ENCODE measurements at places on chromosomes 13 and 19. TPM values are rescaled to one million over a fixed set of nuclear protein-coding genes. Genes with fewer than 3 reads are reported as not detected.

DNA sequence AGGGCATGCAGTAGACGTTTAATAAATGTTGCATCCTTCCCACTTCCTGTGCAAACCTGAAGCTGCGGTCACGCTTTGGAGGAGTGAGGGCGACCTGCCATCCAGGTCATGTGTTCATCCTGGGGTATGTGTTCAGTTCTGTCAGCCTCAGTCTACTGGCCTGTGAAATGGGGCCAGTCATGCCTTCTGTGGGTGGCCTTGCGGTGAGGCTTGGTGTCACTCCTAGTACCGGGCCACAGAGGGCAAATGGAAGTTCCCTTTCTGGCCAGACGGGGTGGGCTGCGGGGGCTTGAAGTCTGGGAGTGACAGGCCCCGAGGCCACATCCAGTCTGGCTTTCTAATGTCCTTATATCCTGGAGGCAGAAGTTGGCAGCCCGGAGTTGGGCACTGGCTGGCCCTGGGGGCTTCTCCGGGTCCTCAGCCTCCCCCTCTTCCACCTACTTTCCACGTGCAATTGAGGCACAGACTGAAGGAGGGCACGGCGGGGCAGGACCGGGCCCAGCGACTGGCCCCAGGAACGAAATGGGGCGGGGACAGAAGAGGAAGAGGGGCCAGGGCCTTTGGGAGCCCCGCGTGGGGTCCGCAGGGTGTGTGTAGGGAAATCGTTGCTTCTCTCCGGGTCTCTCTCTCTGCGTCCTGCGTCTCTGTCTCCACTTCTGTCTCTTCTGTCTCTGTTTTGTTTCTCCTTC is 11.1 kb downstream of the PDE4A start:
- peaks cover 13% of the 10 kb centered on the region for H3K4me1 ChIP-seq
- DNase-seq, result peak; percentile 39
- H3K27ac ChIP-seq, result no peak overlapping the region
- H3K4me3 ChIP-seq, result peak overlapping the region; percentile 78
- peaks cover 1% of the 10 kb centered on the region for H3K36me3 ChIP-seq

DNA sequence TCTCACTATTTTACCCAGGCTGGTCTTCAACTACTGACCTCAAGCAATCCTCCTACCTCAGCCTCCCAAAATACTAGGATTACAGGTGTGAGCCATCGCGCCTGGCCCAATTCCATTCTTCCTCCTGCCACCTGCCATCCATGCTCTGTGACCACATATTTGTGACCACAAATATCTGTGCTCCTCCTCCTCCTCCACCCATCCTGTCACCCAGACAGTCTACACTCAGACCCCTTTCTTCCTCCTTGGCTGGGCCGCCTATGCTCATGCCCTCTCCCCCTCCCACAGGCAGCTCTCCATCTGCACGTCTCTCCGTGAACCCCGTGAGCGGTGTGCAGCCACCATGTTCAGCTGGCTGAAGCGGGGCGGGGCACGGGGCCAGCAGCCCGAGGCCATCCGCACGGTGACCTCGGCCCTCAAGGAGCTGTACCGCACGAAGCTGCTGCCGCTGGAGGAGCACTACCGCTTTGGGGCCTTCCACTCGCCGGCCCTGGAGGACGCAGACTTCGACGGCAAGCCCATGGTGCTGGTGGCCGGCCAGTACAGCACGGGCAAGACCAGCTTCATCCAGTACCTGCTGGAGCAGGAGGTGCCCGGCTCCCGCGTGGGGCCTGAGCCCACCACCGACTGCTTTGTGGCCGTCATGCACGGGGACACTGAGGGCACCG is 3.2 kb downstream of the EHD2 start:
- H3K27me3 ChIP-seq, result no peaks in the 10 kb centered on the region
- H3K27ac ChIP-seq, result peak overlapping the region; percentile 15
- H3K4me3 ChIP-seq, result peak overlapping the region; percentile 43

GRCh38 chr19:19098703-19099632 is 35.2 kb downstream of the SLC25A42 start:
- no peak overlapping the region for H3K4me3 ChIP-seq
- no peaks in the 10 kb centered on the region for H3K27me3 ChIP-seq
- no peaks in the 10 kb centered on the region for H3K4me1 ChIP-seq
- H3K27ac ChIP-seq, result no peak overlapping the region

The ANGPTL8 gene
- not detected for total RNA-seq
